M059J (cell line): ENCODE measurements at places on chromosomes 3 and 15. TPM values are rescaled to one million over a fixed set of nuclear protein-coding genes. Genes with fewer than 3 reads are reported as not detected.

SERPINI2 gene
- not detected in 2 replicates for total RNA-seq

DNA sequence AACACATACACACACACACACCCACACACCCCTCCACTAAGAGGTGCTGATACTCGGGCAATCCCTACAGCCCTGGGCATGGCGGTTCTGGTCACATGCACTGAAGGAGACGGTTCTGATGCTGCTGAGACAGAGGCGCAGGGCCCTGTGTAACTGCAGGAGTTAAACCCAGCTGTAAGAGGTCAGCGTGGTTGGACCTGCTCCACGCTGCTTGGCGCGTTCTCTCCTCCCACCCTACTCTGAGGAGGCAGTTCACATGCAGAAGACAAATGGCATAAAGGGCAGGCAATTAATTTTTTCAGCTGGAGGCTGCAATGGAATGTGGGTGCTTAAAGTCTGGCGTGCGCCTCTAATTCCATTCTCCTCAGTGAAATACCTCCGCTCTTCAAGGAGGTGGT is 35.2 kb downstream of the GRK7 start:
- DNase-seq, result no peak

DNA sequence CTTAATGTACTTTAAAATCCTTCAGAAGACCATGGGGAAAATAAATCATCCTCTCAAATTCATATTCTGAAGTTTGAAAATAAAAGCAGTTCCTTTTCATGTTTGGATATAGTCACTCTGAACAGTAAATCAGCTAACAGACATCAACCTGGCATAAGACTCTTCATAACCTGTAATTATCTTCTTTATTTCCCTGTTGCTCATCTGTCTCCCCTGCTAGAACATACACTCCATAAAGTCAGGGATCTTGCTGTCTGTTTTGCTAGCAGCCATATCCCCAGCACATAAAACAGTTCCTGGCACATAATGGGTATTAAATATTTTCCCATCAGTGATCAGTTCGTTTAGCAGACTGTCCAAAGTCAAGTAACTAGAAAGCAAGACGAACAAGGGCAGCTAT is 11.2 kb downstream of the VGLL4 start:
- no peak for DNase-seq

- DNase-seq, result no peak
Measured at GRCh38 chr15:101393172-101393571, 96.3 kb downstream of the PCSK6 start.

DNA sequence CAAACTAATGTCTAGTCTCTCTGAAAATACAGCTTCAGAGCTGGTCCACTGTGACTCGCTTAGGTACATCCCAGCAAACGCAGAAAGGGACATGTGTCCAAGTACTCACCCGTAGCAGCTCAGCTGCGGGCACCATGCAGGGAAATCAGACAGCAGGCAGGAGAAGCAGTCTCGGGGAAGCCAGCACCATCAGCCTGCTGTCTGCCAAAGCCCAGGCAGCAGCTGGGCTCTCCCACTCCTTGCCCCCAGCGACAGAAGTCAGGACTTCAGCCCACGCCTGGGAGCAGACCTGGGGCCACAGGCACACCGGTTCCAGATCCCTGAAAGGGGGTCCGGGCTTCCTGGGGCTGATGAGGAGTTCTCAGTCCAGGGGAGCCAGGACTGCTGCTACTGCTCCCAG is 34.9 kb downstream of the SEMA5B start:
- no peak for DNase-seq

DNA sequence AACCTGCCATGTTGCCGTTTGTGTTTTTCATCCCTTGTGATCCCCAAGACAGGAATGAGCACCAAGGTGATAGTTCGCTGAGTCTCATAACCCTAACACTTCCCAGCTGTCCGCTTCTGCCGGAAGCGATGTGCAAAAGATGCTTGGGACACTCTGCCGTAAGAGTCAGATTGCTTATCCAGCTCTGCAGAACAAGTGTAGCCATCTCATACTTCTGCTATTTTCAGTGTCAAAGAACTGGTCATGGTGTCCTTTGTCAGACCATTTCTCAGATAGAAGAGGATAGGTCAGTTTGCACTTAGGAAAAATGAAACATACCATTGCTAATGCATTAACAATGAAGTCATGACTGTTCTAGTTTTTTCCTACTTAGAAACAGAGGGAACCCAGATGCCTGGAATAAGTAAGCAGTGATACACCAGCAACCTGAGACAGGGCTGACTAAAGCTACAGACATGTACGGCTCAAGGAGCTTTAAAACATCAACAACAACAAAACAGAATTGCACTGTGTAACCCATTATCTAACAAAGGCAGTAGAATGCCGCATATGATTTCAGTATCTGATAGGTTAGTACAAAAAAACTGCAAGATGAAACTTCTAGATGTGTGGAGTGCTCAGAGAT is 134.0 kb upstream of the IL12A start:
- DNase-seq, result peak; percentile 98

CILP gene
- total RNA-seq, result 0.02 TPM in 1 of 2 replicates, not detected in the other

- no peak for DNase-seq
Measured at GRCh38 chr15:88142121-88142520, 114.4 kb downstream of the NTRK3 start.

DNA sequence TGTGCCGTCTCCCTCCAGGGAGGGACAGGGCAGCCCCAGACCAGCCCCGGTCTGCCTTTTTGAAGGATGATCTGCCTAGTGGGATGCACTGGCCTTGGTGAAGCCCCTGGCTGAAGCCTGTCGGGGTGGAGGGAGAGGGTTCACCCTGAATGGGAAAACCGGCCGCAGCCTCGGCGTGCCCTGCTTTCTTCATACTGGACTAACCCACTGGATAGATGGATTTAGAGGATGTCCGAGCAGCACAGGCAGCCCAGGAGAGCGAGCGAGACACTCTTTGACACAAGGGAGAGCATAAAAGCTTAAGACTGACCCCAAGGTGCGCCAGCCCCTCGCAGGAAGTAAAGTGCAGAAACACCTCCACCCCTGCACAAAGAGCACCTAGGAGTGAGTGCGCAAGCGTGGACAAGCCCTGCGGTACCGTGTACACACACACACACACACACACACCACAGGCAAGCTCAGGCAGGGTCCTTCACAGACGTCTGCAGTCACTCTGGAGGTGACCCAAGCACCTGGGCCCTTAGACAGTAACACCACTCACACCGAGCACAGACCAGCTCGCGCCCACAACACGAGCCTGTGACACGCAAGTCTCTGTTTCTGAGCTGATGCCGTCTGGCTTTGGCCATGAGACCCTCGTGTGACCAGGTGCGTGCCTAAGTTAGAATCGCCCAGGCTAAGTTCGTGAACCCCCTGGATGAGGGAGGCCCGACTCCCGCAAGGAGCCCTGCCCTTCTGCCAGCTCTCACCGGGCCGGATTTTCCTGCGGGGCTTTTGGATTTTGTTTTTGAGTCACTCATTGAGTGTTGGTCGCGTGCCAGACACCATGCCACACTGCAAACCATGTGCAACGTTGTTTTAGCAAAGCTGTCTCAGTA is 11.3 kb downstream of the SEMA4B start:
- peak; percentile 27 for DNase-seq

KBTBD13 gene
- not detected in 2 replicates for total RNA-seq

AMIGO3 gene
- total RNA-seq, result 5.5 TPM in 1 of 2 replicates, not detected in the other

MESP2 gene
- 0.15 and 0.62 TPM in 2 replicates for total RNA-seq

DNA sequence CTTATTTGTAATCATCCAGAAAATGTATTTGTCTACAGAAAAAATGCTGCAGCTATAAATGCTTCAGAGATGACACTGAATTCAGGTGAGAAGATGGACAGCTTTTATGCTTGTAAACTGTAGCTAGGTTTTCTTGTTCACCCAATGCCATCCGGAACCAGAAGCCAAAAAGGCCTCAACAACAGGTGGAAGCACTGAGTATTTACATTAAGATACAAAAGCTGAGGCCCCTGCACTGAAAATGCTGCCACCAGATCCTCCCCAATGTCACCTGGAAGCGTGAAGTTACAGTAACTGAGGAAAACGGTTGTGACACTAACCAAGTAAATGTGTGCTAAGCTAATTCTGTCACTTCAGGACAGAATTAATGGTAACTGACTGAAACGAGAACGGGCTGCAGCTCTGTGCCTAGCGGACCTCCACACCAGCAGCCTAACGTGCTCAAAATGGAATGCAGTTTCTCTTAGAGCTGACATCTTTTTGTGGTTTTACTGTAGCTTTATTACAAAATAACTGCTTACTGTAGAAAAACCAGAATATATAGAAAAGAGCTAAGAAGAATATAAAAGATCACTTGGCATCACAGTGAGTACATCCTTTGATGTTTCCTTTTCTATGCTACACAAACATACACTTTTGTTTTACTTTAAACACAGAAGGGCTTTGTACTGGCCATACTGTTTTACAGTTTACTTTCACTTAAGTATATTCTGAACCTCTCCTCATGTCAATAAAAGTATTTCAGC is 7.6 kb downstream of the CHSY1 start:
- DNase-seq, result no peak

GRCh38 chr15:31308185-31308639 is 18.4 kb upstream of the KLF13 start:
- DNase-seq, result no peak

- peak; percentile 94 for DNase-seq
Measured at GRCh38 chr15:69659454-69660050, 206.9 kb downstream of the RPLP1 start.

DNA sequence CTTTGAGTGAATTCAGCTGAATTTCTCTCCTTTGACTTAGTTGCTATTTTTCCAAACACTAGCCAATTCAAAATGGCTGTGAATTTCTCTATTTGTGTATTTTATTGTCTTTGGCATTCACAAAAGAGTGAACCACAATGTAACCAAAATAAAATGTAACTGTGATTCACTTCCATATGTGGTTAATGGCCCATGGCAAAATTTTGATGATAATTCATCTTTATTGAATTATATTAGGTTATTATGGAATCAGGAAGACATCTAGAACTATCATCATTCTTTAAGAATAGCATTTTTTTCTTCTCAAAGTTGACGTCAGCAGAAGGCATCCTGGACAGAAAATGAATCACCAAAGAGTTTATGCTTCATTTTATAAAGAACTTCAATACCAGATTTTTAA is 705.3 kb upstream of the NAALADL2 start:
- peak; percentile 25 for DNase-seq

GRCh38 chr3:180036092-180036670 is 556 bp downstream of the PEX5L start:
- DNase-seq, result no peak

- DNase-seq, result peak; percentile 21
Measured at GRCh38 chr3:73056014-73056844, 5.2 kb upstream of the EBLN2 start.

DNA sequence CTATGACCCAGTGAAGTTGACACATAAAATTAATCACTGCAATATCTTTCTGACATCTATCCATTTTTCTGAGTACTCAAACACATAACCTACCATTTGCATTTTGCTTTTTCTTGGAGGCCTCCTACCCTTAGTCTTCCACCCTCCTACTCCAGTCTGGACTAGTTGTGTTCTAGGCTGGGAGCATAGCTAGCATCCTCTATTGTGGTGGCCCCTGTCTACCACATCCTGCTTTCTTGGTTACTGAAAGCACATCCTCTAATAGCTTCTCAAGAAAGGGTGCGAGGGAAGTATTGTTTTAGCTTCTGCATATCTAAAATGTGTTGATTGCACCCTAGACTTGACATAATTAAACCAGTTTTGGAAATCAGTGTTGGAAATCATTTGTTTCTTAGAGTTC is 176.5 kb downstream of the THSD4 start:
- DNase-seq, result no peak

GRCh38 chr3:123411340-123412040 is 37.4 kb downstream of the ADCY5 start:
- DNase-seq, result no peak

DNA sequence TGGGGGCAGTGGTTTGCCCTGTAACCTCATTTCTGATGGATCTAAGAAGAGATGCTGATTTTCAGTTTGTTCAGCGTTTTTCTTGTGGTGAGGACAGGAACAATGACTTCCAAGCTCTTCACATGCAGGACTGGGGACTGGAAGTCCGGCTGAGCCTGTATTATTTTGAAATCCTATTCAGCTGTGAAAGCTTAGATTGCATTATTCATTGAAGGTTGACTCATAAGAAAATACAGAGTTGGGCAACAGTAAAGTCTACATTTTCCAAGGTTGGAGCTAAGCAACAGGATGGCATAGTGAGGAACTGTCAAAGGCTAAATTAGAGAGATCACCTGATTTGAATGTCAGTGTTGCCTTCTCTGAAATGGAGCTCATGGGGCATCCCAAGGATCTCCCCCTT is 230.9 kb upstream of the FEZF2 start:
- peak; percentile 81 for DNase-seq

DNA sequence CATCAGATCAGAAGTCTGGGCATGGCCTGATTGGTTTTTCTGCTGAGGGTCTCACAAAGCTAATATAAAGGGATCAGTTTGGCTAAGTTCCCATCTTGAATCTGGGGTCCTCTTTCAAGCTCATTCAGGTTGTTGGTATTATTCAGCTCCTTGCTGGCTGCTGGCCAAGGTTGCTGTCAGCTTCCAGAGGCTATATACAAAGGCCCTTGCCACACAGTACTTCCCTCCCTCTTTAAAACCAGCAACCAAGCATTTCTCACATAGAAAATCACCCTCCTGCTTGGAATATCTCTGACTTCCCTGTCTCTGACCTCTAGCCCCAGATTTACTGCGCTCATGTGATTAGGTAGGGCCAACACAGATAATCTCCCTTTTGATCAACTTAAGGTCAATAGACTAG is 442.9 kb downstream of the ERC2 start:
- DNase-seq, result no peak

DUOXA2 gene
- 0.05 TPM in 1 of 2 replicates, not detected in the other for total RNA-seq

C3orf70 gene
- total RNA-seq, result not detected in 2 replicates

MEX3B gene
- 1.6 and 4.1 TPM in 2 replicates for total RNA-seq

- peak; percentile 56 for DNase-seq
Measured at GRCh38 chr3:150376001-150376848, 31.9 kb upstream of the TSC22D2 start.

SH3BP5 gene
- 9.2 and 9.9 TPM in 2 replicates for total RNA-seq

DNA sequence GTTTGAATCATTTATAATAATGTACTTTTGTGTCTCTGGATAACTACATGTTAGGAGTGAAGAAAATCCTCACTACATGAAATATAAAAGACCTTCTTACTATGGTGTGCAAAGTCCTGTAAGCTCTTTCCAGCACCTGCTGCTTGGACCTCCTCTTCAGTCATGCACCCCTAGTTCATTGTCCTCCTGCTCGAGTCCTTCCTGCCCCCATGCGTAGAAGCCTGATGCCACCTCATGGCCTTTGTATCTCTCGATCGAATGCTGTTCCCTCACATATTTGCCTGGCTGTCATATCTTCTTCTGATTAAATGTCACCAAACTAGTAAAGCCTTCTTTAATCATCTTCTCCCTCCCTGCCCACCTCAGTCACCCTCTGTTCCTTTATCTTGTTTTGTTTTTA is 49.9 kb upstream of the SUCLG2 start:
- no peak for DNase-seq

GRCh38 chr3:45506084-45506483 is 88.5 kb upstream of the LIMD1 start:
- no peak for DNase-seq

DNA sequence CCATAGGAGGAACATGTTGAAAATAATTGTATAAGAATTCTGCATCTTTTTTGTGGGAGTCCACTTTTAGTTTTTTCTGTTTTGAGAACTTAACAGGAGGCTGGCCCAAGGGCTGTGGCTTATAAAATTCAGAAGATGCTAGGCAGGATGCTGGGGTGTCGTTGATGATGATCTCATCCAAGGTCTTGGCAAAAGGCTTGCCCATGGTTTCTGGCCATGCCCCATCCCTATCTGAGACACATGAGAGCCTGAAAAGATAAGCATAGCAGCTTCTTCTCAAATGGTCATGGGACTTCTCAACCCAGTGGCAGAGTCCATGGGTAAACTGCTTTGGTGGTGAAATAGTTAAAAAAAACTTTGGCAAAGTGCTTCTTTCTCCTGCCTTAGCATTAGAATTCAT is 35.2 kb downstream of the CMSS1 start:
- peak; percentile 58 for DNase-seq
